ENCODE measurements at places on chromosomes 5 and 9. TPM values are rescaled to one million over a fixed set of nuclear protein-coding genes. Genes with fewer than 3 reads are reported as not detected.
A peak's percentile ranks its signal among the peaks of the same experiment; 100 is the strongest.

DNA sequence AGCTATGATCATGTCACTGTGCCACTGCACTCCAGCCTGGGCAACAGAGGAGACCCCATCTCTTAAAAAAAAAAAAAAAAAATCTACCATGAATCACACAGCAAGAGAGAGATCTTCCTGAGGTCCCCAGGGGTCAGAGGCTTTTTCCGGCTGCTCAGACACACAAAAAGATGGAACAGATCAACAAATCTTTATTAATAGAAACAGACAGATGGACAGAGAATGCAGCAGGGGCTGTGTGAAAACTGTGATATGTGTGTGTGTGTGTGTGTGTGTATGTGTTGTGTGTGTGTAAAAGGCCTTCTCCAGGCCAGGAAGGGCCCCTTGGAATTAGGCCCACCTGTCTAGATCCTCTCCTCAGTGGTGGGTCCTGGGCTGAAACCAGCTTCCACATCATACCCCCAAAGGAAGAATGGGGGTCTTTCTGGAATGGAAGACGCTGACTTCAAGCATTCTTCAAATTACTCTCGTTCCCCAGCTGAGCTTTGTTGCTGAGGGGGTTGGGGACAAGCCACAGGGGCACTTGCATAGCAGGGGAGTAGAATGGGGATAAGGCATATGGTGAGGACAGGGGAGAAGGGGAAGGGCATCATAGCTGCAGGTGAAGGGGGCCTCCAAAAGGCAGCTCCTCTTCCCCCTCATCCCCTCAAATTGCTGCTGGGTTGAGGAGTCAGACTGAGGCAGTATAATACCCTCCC is 2.9 kb downstream of the SIGMAR1 start:
- no peak for DNase-seq

- no peak for DNase-seq
Measured at GRCh38 chr5:313265-313664, 8.2 kb upstream of the AHRR start.

GRCh38 chr9:92941861-92942260 is 5.5 kb upstream of the FGD3 start:
- no peak for DNase-seq

DNA sequence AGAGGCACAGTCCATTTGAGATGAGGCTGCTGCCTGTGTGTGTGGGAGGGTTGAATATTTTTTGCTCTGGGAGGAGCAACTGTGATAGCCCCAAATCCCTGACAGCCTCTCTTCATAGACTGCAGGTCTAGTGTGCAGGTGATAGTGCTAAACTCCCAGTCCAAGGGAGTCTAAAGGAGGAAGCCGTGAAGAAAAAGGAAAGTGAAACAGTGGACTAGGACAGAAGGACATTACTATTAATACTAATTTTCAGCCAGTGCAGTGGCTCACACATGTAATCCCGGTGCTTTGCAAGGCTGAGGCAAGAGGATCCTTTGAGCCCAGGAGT is 295.0 kb downstream of the PDE4D start:
- DNase-seq = peak; percentile 8

- DNase-seq = peak; percentile 99
Measured at GRCh38 chr9:106892632-106893031, 29.7 kb downstream of the ZNF462 start.

- DNase-seq = no peak
Measured at GRCh38 chr5:63602971-63603370, 359.3 kb downstream of the HTR1A start.

GRCh38 chr5:61055434-61056006 is 106.7 kb downstream of the SMIM15 start:
- DNase-seq = peak; percentile 30

- DNase-seq = no peak
Measured at GRCh38 chr9:137750566-137750965, 127.0 kb upstream of the CACNA1B start.

- DNase-seq = no peak
Measured at GRCh38 chr5:157175071-157175612, 5.5 kb upstream of the ITK start.

DNA sequence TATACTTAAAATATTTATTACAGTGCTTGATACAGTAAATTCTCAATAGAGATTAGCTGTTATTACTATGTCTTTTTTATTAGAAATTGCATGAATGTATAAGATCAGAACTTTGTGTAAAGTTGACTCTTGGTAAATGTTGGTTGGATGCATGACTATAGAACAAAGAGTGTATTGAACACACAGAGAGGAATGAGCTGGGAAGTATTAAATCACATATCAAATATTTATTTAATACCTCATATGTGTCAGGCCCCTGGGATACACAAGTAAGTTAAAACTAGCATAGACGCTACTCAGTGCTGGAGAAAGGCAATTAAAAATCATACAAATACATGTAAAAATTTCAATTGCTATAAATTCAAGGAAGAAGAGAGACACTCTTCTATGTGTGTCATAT is 550.7 kb upstream of the TLE4 start:
- no peak for DNase-seq

DNA sequence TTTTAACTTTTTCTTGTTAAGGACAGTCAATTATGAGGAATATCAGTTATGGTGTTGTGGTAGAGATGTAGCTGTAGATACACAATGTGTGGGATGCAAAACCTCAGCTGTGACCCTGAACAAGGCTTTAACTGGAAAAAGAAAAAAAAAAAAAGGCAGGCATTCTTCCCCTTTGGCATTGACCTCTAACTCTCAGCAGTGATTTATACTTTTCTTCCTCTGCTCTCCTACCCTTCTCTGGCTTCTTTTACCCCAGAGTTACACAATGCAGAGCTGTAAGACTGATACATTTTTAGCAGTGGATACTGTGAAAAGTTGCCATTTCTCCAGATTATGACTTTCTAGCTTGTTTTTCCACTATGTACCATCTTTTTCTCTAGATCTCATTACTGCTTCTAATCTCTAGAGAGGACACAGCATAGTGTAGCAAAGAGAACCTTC is 2.0 kb downstream of the CTNNAL1 start:
- no peak for DNase-seq

- DNase-seq = no peak
Measured at GRCh38 chr9:18189871-18190670, 283.9 kb upstream of the ADAMTSL1 start.

GRCh38 chr5:77851176-77852067 is 75.3 kb upstream of the TBCA start:
- DNase-seq = peak; percentile 26

DNA sequence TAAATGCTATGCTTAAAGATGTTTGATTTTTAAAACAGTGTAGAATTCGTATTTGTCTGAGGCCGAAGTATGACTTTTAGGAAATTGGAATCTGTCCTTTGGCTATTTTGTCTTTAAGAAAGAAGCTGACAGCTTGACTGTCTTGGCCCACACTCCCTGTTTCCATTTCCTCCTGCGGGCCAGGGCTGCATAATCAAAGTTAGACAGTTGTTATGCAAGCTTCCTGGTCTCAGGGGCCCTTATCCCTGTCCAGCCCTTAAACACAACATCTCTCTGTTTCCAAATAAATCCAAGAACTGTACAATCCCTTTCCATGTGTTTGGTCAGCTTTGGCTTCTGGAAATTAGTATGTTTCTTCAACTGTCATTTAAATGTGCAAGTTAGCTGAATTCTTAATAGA is 54.6 kb upstream of the ECM2 start:
- no peak for DNase-seq

- no peak for DNase-seq
Measured at GRCh38 chr9:126472198-126472947, 141.4 kb upstream of the LMX1B start.

TEX48 gene
- not detected for total RNA-seq

SV2C gene
- 0.03 TPM for total RNA-seq

MTX3 gene
- total RNA-seq = 24.0 TPM

CKMT2 gene
- not detected for total RNA-seq

SPINK6 gene
- total RNA-seq = not detected

FAM153A gene
- total RNA-seq = not detected

SLC36A2 gene
- not detected for total RNA-seq
